ENCODE measurements at places on chromosomes 1 and 21.

- DNase-seq: no peak
Observed at GRCh38 chr1:162892906-162893611, 32.1 kb upstream of the CCDC190 start.

GRCh38 chr1:194056169-194056568, 869.8 kb upstream of the B3GALT2 start:
- DNase-seq: no peak

- DNase-seq: peak; percentile 55
Observed at GRCh38 chr1:162854245-162854882, 6.6 kb downstream of the CCDC190 start.

DNA sequence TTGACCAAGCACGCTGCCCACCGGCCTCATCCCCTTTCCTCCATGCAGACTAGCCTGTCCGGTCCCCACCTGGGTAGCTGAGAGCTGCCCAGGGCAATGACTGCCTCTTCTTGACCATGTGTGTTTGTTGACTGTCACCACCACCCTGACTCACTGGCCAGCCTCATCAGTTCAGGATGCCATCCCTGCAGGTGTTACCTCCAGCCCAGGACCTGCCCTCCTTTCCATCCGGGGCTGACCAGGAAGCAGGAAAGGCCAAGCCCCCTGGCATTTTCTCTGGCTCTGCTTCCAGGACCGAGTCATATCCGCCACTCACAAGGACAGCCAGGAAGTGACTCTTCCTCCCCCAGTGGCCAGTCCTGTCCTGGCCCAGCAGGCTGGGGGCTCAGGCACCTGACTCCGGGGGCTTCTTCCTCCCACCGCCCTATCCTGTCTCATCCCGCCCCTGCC, 17.1 kb downstream of the EPHA2 start:
- no peak for DNase-seq

GRCh38 chr1:78176448-78176847, 130.7 kb downstream of the GIPC2 start:
- peak; percentile 69 for DNase-seq

DNA sequence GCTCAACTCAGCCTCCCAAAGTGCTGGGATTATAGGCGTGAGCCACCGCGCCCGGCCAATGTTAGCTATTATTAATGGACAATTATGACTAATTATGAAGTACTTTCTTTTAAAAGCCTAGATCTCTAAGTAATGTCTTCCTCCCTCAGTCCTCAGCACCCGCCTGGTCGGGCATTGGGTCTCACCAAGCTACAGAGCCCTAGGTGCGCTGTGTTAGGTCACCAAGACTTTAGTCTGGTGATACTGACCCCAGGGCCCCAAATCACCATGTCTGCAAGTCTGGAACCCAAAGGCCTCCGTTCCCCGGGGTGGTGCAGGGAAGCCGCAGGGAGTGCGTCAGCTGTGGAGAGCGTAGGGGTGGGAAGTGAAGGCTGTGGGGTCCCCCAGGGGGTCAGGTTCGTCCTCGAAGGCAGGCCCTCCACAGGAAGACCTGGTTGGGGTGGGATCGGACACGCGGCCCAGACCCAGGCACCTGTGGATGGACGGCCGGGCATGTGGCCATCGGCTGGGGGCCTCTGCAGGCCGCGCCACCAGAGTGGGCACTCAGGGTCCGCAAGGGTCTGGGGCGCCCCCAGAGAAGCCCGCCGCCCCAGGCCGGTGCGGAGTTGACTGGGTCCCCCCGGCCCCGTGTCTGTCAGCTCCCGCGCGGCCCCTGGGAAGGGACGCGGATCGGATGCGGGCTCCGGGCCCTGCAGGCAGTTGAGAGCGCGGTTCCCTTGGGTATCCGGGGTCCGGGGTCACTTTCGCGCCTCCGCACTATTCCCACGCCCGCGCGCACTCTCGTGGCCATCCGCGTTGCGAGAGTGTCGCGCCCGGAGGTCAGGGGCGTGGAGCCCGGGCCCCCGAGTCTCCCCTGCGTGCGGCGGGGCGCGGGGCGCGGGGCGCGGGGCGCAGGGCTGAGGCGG, 710 bp upstream of the PDXK start:
- no peak for DNase-seq

- DNase-seq: no peak
Observed at GRCh38 chr1:53420341-53420740, 38.9 kb upstream of the DMRTB1 start.

DNA sequence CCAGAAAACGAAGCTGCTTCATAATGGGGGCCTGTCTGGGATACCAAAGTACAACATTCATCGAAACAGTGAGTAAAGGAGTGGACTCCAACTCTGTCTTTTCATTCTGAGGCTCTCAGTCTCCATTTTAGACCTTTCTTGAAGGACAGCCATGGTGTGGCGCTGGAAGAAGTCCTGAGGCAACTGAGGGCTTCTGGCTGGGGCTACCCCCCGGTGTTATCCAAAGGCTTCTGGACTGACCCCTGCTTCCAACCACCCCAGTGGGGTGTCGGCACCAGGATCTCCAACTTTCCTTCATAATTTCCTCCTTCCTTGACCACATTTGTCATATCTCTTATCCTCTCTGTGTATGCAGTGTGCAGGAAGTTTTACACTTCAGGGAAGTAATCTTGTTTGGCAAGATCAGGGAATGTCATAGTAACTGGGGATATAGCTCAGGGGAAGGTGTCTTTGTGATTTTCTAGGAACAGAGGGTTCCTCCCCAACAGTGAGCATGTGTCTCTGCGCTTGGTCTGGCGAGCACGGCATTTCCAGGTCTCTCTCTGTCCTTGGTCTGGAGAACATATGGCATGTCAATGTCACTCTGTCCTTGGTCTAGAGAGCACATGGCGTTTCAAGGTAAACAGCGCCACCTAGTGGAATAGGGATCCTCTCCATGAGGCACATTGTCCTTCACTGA, 19.4 kb upstream of the BSDC1 start:
- DNase-seq: no peak

GRCh38 chr1:230408971-230409370, 17.2 kb downstream of the PGBD5 start:
- DNase-seq: no peak

- no peak for DNase-seq
Observed at GRCh38 chr1:189269011-189269410, 1208.7 kb downstream of the BRINP3 start.

DNA sequence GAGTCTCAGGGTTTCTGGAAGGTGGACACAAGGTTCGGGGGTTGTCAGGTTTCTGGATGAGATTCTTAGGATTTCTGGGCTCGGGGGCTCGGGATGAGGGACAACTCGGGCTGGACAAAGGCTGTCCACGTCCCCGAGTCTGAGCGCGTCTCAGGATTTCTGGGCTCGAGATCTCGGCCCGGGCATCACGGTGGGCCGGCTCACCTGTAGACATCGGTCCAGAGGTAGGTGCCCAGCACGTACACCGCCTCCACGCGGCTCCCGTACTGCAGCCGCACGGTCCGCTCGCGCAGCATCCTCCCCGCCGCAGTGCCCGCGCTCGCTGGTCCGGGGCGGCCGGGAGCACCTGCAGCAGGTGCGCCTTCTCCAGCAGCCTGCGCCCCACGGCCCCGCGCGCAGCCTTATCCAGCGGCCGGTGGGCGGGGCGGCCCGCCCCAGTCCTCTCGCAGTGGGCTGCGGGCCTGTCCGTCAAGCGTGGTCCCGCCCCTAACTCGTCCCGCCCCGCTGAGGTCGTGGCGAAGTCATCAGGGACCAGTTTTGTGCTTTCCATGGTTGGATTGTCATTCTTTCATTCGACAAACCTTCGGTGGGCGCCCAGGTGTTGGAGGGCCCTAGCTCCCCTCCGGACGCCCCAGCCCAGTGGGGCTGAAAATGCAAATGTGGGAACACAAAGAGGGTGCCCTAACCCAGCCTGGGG, at the start of gene PADI2:
PADI2 (minus strand) TSS at position 376 of the 697 bp plus-strand sequence; CDS start at position 296, 80 bp downstream.
- DNase-seq: no peak

DNA sequence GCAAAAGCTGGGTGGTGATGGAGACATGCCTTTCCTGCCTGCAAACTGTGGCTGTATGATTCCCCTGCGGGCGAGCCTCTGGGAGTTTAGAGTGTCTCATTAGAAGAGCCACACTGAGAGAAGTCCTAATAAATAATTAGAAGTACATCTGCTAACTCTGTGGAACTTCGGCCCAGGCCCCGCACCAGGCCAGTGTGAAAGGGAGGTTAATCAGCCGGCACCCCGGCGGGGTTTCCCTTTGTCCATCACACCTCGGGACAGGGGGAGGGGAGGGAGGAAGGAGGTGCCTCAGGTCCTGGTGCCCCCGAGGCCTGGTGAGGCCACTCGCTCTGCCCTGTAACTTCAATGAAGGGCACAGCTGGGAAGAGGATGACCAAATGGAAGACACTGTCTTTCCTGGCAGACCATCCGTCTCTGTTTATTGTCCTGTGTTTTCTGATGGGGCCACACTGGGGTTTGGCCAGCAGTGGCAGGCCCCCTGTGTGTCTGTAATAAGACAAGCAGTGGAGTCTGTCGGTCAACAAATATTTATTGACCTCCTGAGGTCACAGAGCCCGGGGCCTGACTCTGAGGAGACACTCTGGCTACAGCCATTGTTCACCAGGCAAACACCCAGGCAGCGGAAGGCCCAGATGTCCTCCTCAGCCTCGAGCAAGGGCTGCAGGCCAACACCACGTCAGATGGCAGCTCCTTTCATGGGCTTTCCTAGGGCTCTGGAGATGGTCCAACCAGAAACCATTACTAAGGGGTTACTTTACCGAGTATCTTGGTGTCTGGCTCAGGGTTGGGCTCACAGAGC, 267.5 kb upstream of the RAB4A start:
- DNase-seq: no peak

DNA sequence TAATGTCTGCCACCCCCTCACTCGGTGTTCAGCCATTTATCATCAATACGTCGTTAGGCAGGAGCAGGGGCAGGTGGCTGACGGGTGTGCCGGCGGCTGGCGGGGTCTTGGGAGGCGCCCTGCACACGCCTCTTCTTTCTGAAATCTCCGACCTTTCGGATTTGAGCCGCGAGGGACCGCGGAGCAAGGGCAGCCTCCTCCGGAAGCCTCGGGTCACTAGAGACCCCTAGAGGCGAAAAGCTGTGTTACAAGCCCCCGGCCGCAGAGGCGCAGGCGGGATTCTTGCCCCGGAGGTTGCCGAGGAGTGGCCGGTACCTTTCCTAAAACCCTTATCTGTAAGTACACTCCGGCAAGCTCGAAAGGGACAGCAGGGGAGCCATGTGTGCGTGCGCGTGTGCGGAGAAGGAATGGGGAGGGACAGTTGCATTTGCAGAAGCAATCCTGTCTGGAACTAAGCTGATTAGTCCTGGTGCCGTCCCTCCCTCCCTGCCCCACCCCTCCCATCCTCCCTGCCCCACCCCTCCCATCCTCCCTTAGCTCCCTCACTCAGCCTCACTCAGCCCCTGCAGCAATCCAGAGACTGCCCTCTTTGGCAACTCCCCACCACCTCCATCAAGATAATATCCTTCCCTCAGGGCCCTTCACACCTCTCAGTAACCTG, 11.0 kb downstream of the BRINP2 start:
- DNase-seq: no peak

DNA sequence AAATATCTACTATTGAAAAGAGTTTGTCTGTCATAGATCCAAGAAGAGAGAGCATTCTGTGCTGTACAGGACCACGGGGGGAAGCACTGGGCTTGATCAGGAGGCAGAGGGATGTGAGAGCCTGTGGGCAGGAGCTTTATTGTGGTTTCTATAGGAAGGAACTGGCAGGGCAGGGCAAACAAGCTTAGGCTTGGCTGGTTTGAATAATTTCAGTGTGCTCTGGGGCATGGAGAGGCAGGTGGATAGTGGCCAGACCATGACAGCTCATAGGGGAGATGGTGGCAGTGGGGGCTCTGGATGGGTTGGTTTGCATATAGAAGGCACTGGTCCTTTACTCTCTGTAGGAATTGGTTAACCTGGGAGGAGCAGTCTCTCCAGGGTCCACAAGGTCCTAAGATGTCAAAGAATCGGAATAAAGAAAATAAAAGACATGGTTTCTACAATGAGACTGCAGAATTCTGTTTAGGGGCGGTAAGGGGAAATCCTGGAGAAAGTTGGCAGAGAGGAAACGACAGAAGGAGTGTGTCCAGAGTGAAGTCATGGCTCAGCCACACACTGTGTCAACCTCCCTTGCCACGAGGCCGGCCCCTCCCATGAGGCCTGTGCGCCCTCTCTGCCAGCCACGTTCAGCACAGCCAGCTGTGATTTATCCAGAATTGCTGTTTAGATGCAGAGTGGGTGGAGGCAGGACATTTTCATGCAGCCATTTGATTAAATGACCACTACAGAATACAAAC, 81.7 kb upstream of the PGBD5 start:
- no peak for DNase-seq

DNA sequence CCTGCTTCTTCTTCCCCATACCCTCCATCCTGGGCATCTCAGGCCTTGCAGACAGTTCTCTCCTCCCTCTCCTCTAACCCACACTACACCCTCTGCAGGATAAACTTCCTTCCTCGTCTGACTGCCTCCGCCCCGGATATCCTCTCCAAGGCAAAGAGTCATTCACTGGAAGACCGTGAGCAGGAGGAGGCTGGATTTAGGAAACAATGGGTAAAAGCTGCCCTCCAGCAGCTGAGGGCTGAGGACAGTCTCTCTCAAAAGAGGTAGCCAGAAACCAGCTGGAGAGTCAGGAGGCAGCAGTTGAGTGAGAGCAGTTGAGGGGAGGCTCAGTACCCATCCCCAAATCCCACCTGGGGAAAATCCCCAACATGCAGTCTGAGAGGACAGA, 1.4 kb downstream of the CSRP1 start:
- DNase-seq: no peak

DNA sequence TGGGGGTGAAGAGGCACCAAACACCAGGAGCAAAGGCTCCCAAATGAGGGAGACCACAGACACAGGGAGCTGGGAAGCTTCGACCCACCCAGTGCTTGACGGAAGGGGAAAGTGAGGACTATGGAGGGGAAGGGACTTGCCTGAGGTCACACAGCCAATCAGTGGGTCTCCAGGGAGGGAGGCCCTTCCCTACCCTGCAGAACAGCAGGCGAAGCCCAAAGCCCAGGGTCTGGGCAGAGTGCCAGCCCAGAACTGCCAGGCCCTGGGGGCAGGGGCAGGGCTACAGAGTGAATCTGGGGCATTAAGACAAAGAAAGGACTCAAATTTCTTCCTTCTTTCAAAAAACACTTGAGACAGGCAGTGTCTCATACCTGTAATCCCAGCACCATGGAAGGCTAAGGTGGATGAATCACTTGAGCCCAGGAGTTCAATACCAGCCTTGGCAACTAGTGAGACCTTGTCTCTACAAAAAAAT, 45.5 kb upstream of the ECE1 start:
- DNase-seq: no peak

- no peak for DNase-seq
Observed at GRCh38 chr1:69406244-69406643, 161.5 kb upstream of the LRRC7 start.

DNA sequence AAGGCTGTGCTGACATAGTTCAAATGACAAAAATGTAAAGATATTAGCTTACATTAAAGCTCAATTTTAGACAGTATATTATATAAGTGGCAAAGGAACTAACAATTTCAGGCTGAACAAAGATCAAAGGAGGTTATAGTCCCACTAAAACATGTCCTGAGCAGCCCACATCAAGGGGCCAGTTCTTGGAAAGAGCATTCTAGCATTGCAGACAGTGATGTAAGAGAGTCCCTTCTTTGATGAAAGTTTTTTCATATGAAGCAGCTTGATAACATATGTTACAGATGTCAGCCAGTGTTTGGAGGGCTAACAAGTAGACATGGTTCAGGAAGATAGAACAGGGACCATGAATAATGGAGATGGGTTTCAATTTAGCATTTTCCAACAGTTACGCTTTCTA, 301.7 kb downstream of the NTNG1 start:
- DNase-seq: no peak

GRCh38 chr1:166113031-166113430, 53.8 kb downstream of the FAM78B start:
- no peak for DNase-seq

Data from AG04450 (cell line).